ENCODE measurements at places on chromosomes 3 and 15.

- DNase-seq, result no peak
These were observed 24.1 kb downstream of the CACNA1D start for GRCh38 chr3:53518495-53518981.

DNA sequence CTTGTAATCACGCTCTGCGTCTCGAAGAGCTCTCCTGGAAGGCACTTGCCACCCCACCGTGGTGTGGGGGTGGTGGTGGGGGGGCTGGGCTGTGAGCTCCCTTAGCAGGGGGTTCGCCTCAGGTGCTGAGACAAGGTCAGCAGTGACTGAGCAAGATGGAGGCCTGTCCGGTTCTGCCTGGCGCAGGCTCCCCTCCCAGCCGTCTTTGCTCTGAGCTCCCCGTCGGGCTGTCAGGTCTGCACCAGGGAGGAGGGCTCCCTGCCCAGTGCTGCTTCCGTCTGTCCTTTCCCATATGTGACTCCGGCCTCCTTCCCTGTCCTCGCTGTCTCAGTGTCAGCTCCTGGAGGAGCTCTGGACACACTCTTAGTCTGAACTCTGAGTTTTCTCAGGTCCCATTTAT is 80.0 kb downstream of the PLXNA1 start:
- DNase-seq, result no peak

GRCh38 chr3:46930945-46931403 is 45.6 kb downstream of the CCDC12 start:
- no peak for DNase-seq

DNA sequence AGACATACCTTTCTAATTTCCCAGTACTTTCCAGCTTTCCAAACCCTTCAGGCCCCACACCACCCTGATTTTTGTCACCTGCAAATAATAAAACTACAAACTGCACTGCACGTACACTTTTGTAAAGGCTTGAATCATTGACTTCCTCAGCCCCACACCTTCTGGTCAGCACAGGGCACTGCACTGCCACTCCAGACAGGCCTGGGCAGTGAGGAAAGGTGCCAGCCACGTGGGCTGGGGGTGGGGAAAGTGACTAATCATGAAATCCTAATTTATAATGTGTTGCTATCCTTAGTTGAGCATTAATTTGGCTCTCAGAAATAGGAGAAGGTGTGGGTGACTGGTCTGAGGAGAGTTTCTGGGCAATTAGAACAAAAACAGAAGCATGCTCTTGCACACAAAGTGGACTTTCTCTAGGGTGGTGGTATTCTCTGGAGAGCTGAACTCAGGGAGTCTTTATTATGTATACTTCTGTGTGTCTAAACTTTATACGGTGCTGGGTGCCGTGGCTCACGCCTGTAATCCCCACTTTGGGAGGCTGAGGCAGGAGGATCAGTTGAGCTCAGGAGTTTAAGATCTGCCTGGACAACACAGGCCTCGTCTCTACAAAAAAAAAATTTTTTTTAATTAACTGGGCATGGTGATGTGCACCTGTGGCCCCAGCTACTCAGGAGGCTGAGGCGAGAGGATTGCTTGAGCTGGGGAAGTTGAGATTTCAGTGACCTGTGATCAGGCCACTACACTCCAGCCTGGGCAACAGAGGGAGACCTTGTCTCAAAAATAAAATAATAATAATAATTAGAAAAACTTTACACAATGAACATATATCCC is 58.2 kb upstream of the FLNB start:
- peak; percentile 48 for DNase-seq

DNA sequence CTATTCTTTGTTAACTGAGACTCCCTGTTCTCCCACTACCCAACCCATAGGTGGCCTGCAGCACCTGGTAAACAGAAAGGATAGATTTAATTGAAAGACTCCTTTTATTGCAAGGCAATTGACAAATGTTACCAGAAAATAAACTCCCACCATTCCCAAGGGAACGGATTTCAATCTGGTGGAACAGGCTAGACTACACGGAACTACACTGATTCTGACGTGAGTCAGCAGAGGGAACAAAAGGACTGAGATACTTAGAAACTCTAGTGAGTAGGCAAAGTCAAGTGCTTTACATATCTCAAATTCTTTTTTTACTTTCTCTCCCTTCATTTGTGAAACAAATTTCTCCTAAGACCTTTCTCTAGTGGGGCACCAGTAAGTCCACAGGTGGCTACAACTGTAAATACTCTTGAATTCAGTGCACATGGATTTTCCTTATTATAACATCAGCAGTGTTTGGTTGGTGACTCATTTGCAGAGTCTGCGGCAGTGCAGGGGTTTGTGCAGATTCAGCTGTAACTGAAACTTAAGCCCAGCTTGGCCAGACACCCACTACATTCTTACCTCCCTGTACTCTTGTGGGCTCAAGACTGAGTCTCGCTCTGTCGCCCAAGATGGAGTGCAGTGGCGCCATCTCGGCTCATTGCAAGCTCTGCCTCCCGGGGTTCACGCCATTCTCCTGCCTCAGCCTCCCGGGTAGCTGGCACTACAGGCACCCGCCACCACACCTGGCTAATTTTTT is 34.3 kb upstream of the PLSCR2 start:
- peak; percentile 50 for DNase-seq
